Stimulated activated CD4-positive, alpha-beta T cell treated with anti-CD3 and anti-CD28 coated beads, Interleukin-2, amount 100 ng/mL, for 24 hours (primary cell): ENCODE measurements at places on chromosomes 1 and 21.
A peak's percentile ranks its signal among the peaks of the same experiment; 100 is the strongest.

- no peak for DNase-seq
These were observed 35.4 kb downstream of the QSOX1 start for GRCh38 chr1:180190091-180190490.

GRCh38 chr1:63674238-63674864 is 81.1 kb downstream of the PGM1 start:
- no peak for DNase-seq

- DNase-seq, result no peak
These were observed 61.7 kb downstream of the BACE2 start for GRCh38 chr21:41229509-41230248.

DNA sequence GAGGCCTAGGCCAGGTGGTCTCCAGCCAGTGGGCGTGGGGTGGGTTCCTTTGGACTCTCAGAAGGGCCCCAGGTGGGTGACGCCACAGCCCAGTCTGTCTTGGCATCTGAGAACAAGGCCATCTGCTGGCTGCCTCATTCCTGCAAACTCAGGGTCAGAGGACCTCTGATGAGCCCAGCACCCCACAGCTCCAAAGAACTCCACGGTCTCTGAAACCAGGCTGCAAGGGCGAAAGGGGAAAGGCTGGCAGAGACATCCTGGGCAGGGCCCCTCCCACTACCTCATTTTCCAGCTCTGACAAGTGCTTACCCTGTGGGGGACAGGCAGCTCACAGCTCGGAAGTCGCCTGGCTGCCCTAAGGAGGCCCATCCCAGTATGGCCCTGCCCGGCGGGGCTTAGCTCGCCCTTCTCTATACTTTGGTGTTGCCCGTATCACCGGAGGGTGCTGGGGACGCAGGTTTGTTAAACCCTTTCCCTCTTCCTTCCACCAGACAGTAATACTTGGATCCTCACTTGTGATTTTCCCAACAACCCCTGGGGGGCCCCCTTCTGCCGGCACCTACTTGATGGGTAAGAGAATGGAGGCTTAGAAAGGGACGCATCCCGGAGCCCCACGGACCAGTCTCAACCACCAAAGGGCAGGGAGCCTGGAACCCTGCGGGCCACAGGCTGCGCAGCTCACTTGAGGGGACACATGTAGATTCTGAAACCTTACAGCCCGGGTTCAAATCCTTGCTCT is 10.9 kb upstream of the EDN2 start:
- no peak for DNase-seq

DNA sequence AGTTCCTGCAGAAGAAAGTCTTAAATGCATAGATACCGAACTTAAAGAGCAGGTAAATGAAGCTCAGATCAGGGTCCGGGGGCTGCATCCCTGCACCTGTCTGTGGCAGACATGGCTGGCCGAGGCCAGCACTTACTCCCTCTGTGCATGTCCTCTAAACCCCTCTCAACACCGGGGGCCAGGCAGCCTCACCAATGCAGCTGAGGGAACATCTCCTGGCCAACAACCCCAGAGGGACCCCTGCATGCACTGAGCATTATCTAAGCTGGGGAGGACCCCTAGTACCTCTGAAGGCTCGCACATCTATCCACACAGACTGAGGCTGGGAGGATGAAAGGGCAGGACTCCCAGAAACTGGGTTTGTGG is 18.4 kb downstream of the TTC34 start:
- DNase-seq, result no peak

DNA sequence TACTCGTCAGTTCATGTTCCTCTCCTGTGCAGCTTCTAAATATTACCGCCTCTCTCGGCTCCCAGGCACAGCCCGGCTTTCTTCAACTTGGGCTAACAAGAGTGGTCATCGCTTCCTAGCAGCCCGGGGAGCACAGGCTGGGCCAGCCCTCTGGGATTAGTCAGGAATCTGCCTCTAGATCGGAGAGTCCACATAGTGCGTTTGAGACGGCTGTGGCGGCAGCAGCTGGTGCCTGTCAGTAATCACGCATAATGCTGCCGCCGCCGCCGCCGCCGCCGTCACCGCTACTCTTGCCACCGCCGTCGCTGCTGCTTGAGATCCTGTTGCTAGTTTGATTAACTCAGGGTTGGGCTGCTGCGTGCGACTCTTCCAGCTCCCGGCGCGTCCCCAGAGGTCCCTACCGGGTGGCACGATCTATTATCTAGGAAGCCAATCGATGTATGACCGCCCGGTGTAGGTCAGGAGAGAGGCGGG is at the start of gene RXRG:
Gene RXRG, minus strand, starts transcription at position 230 of the 474 bp plus-strand sequence. CDS start 233 bp downstream, outside the sequence.
- no peak for DNase-seq

- DNase-seq, result no peak
These were observed 45.5 kb downstream of the PRDM15 start for GRCh38 chr21:41833497-41834115.

- no peak for DNase-seq
These were observed 9.3 kb downstream of the MTARC2 start for GRCh38 chr1:220757441-220757840.

GRCh38 chr1:22131875-22132486 is 10.9 kb downstream of the WNT4 start:
- peak; percentile 76 for DNase-seq

- no peak for DNase-seq
These were observed 141.7 kb upstream of the L1TD1 start for GRCh38 chr1:62052946-62053345.

DNA sequence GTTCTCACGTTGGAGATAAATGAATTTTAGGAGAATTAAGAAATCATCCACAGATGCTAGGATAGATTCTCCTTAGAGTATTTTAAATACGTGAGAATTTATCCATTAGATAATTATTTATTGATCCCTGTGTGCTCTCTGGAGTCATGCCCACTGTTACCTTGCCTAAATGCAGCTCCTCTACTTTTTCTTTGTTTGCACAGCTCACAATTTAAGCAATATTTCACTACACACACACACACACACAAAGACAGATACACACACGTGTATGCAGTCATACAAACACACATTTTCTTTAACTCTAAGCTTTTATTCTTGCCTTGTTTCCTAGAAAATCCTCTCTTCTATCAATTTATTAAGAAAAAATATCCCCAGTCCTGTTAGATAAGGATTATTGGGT is 51.7 kb downstream of the GPR88 start:
- DNase-seq, result no peak

- DNase-seq, result no peak
These were observed 2.9 kb upstream of the ASPM start for GRCh38 chr1:197149340-197149739.

GRCh38 chr1:15706751-15707150 is 22.6 kb downstream of the PLEKHM2 start:
- no peak for DNase-seq
